ENCODE measurements at places on chromosomes 13 and 19.

DNA sequence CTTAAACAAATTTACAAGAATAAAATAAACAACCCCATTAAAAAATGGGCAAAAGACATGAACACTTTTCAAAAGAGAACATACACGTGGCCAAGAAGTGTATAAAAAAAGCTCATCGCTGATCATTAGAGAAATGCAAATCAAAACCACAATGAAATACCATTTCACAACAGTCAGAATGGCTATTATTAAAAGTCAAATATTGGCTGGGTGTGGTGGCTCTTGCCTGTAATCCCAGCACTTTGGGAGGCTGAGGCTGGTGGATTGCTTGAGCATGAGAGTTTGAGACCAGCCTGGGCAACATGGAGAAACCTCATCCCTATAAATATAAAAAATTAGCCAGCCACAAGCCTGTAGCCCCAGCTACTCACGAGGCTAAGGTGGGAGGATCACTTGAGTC lies 89.9 kb downstream of the UBL3 start:
- DNase-seq = no peak

DNA sequence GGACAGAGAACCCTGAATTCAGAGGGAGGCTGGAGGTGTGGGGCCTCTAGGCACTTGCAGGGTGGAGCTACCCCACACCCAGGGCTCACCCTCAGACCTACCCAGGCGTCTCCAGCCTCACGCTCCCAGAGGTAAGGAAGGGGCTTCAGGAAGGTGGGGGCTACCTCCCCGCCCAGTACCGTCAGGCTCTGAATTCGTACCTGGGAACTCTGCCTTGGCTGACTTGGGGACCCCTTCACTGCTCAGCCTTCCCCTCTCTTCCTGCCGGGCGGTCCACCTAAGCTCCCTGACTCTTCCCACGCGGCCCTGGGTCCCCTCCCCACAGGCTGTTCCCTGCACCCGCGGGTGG lies 28.5 kb upstream of the PARP4 start:
- no peak for DNase-seq

GRCh38 chr13:27712421-27712820 lies 79.9 kb upstream of the GSX1 start:
- DNase-seq = no peak

- DNase-seq = no peak
These were observed 38.2 kb downstream of the TNFSF11 start for GRCh38 chr13:42612021-42612765.

- no peak for DNase-seq
These were observed 11.9 kb upstream of the GARIN5A start for GRCh38 chr19:50488389-50489194.

- DNase-seq = no peak
These were observed 105.5 kb downstream of the KDM4B start for GRCh38 chr19:5074407-5074806.

DNA sequence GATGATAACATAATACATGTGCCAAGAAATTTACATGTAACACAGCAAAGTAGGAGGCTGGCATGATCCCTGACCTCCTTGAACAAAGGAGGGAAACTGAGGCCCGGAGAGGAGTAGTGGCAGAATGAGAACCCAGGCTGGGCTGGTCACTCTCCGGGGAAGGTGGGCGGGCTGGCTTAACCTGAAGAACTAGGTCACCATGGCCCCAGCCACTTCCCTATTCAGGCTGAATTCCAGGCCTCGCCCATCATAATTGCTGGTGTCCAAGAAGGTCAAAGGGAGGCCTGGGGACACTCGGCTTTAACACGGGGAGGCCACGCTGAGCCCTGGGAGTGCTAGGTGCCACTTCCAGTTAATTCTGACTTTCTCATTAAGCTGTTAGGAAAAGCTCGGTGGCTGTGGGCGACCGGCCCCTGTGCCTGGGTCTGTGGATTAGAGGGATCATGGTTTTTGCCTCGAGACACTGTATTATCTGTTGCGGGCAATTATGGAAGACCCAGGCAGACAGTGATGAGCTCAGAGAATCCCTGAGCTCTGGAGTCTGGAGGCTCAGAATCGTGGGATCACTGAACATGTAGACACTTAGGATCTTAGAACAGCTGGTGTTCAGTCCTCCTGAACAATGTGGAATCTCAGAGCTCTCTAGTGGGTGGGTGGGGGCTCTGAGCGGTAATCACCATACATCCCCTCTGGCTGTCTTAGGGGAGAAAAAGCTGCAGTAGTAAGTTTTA lies 5.0 kb upstream of the TINCR start:
- peak; percentile 63 for DNase-seq

DNA sequence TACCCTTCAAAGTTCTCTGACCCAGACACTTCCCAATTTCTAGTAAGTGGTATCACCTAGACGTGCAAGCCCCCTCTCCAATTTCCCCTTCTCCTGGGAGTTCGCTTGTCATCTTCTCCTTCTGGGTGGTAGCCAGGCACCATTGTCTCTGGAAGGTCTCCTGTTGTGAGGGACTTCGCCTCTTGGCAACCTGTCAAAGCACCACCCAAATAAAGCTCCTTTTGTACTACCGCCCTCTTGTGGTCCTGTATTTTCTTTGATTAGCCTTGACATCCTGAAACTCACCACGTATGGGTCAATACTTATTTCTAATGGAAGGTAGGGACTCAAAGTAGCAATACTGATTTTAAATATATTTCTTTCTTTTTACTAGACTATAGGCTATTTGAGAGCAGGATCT lies 8.2 kb downstream of the GPC5 start:
- peak; percentile 39 for DNase-seq

- DNase-seq = no peak
These were observed 70.5 kb upstream of the ZNF420 start for GRCh38 chr19:37007587-37008220.

DNA sequence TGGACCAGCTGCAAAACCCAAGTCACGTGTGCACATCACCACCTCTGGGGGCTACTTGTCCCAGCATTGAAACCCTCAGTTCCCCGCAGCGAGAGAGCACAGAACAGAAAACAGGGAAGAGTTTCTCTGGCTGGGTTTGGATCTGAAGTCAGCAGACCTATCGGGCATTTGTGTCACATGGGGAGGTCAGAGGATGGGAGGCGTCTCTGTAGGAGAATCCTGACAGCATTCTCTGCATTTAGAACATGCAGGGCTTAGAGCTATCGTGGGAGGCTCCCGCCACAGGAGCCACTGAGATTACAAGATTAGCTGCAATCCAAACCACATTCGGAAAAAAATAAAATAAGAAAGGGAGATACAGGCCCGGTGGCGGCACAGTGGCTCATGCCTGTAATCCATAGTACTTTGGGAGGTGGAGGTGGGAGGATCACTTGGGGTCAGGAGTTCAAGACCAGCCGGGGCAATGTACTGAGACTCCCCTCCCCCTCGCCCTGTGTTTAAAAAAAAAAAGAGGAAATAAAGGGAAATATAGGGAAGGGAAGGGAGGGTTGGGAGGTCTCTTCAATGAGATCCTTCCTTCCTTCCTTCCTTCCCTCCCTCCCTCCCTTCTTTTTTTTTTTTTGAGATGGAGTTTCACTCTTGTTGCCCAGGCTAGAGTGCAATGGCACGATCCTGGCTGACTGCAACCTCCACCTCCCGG lies 2.9 kb upstream of the TLE6 start:
- DNase-seq = no peak

DNA sequence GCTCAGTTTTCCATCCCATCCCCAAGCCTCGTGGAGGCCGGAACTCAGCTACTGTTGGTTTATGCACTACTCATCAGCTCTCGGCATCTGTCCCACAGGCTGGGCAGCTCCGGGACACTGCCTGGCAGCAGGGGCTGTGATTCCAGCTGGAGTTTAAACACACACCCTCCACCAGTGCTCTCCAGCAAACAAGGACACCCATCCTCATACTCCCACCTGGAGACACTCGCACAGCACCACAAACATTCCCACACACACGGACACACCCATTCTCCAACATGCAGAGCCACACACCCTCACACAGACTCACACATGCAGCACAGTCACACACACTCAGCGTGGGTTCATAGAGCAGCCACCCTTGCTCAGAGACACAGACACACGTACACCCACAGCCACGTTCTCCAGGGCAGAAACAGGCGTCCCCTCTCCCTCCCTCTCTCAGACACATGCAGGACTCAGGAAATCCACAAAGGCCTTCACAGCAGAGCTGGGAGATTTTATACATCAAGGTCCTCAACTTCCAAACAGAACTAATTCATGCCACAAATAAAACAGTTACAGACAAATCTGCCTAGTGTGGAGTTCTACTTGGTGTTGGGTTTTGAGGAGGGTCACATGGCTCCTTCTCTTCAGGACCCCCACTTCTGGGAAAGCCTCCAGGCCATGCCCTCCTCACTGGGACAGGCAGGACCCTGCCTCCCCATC lies 785.4 kb downstream of the UQCRFS1 start:
- no peak for DNase-seq

DNA sequence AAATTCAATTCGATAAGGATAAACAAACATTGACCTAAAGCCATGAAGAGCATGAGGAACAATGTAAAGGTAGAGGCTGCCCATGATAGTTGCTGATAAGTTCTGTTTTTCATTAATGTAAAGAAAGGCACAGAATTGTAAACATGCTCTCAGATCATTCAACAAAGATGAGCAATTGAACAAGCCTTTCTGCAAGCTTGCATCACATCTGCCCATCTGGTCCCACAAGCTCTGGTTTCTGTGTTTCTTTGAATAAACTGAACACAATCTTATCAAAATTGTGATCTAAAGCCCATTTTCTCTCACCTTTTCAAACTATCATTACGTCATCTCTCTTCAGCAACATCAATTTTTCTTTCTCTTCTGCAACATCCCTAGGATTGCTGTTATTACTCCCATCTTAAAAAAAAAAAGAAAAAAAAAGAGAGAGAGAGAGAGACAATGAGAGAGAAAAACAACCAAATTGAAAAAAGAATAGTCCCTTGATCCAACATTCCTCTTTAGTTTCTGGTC lies 487.2 kb upstream of the GPC6 start:
- DNase-seq = no peak

- no peak for DNase-seq
These were observed 155.0 kb downstream of the POSTN start for GRCh38 chr13:37443538-37443937.

GRCh38 chr19:45161738-45162607 lies 1.2 kb upstream of the NKPD1 start:
- DNase-seq = no peak

DNA sequence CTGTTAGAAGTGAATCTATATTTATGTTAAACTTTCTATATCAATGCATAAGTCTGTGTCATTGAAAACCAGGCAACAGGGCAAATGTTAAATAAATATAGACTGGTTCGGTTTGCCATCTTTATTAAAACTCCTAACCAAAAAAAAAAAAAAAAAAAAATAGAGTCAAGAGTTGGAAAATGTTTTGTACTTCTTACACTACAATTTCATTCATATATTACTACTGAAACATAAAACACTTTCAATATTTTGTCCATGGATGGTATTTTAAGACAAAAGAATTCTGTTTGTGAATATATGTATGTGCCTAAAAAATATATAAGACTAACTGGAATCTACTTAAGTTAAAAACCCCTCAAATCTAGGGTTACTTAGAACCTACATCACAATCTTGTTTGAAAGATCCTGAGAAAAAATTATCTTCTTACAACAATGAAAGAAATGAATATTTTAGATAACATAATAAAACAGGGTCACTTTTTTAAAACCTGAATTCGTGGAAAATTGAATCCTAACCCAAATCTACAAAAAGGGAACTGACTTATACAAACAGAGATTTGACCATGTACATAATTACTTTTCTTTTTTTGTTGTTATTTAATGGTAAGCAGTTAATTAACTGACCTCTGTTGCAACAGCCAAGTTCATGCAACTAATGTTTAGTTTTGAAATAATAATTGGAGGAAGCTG lies 5.1 kb downstream of the DACH1 start:
- no peak for DNase-seq

GRCh38 chr13:36673838-36674326 lies at the start of gene SERTM1:
Gene SERTM1, plus strand, starts transcription at chr13:36674020. Its CDS starts 21,059 bp downstream, at chr13:36695079.
- DNase-seq = no peak

GRCh38 chr19:3401004-3401768 lies 34.8 kb downstream of the NFIC start:
- DNase-seq = no peak

DNA sequence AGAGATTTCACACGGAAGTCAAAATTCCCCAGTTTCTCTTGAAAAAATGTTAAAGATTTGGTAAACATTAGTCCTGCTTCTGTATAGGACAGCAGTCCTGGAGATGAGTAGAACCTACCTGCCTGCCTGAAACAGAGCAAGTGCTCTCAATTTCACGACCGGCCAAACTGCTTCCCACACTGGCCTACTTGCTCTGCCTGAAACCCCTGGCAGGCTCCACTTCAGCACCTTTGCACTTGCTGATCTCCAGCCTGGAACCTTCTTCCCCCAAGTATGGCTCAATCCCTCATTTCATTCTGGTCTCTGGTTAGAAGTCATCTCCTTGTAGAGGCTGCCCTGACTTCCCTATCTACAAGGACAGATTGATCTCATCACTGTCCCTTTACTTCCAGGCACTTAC lies 271.4 kb downstream of the DLEU7 start:
- no peak for DNase-seq

DNA sequence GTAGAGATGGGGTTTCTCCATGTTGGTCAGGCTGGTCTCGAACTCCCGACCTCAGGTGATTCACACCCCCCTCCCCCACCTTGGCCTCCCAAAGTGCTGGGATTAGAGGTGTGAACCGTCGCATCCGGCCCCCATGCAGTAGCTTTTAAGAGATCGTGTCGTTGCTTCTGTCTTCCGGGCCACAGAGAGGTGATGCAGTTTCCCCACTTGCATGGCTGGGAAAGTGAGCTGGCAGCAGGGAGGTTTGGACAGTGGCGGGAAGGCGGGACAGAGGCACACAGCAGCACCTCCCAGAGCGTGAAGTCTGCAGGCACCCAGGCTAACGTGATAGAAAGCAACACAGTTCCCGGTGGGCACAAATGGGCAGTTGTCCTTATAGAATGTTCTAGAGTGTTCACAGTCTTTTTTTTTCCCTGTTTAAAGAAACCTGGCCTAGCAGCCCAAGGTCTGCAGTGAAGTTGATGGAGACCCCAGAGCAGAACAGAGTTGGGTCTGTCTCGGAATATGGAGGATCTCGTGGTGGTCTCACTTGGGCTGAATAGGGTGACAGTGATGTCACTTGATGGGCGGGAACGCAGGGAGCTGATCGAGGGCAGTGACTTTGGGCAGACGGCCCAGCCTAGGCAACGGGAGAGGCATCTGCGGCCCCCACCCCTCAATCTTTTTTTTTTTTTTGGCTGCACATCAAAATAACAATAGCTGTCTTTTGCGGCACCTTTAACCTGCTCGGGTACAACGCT lies 4.9 kb downstream of the UHRF1 start:
- DNase-seq = no peak

DNA sequence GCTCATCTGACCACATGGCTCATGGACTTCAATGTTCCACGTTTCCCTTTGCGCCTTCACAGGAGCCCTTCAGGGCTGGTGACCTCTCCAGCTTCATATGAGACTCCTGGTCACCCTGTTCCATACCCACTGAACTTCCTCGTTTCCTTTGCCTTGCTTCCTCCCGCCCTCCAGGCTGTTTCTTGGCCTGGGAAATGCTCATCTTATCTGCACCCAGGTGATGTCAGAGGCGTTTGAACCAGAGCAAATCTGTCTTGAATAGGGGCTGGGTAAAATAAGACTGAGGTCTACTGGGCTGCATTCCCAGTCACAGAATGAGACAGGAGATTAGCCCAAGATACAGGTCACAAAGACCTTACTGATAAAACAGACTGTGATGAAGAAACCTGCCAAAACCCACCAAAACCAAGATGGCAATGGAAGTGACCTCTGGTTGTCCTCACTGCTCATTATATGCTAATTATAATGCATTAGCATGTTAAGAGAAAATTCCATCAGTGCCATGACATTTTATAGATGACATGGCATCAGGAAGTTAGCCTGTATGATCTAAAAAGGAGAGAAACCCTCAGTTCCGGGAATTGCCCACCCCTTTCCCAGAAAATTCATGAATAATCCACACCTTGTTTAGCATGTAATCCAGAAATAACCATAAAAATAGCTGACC lies 102.7 kb downstream of the DCLK1 start:
- no peak for DNase-seq

Data from PC-9 (cell line).